ENCODE measurements at places on chromosomes 12 and 14.

DNA sequence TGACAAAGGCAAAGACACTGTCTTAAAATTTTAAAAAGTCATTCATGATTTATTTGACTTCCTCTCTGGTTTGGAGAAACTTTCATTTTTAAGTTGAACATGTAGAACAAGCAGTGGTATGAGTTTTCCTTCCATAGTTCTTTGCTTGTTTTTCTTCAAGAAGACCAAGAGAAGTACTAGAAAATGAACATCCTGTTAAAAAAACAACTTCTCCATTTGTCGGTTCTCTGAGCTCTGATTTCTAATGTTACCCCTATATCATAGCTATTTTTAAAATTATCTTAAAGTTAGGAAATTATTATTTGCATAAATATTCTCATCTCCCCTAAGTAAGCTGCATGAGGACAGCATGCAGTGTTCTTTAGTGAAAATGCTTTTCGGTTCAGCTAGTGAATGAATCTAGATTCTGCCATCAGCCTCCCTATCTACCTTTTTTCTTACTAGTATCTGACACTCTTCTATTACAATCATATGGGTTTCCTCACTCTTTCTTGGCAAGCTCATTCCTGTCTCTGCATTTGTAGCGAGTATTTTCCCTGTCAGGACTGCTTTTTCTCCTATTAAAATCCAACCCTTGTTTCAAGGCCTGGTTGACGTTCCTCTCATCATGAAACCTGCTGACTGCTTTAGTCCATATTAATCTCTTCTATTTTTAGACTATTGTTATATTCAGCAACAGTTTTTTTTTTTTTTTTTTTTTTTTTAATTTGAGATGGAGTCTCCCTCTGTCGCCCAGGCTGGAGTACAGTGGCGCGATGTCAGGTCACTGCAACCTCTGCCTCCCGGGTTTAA, 15.8 kb downstream of the DIP2B start:
- no peak for DNase-seq

DNA sequence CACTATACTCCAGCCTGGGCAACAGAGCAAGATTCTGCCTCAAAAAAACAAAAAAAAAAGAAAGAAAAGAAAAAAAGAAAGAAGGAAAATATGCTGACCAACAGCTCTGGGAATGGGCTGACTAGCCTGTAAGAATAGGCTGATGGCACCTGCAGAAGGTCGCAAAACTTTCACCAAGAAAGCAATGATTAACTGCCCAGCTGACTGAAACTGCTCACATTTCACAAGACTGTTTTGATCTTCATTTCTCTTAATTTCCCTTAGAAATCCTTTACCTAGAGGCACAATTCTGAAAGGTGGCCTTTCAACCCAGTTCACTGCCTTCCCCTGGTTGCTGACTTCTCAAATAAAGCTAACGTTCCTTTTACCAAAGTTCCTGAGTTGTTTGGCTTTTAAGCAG, 12.4 kb downstream of the BEST3 start:
- DNase-seq = no peak

- peak; percentile 69 for DNase-seq
Observed at GRCh38 chr14:103292426-103293374, 41.3 kb upstream of the EIF5 start.

GRCh38 chr12:130796985-130797686, 41.9 kb downstream of the STX2 start:
- DNase-seq = peak; percentile 30

DNA sequence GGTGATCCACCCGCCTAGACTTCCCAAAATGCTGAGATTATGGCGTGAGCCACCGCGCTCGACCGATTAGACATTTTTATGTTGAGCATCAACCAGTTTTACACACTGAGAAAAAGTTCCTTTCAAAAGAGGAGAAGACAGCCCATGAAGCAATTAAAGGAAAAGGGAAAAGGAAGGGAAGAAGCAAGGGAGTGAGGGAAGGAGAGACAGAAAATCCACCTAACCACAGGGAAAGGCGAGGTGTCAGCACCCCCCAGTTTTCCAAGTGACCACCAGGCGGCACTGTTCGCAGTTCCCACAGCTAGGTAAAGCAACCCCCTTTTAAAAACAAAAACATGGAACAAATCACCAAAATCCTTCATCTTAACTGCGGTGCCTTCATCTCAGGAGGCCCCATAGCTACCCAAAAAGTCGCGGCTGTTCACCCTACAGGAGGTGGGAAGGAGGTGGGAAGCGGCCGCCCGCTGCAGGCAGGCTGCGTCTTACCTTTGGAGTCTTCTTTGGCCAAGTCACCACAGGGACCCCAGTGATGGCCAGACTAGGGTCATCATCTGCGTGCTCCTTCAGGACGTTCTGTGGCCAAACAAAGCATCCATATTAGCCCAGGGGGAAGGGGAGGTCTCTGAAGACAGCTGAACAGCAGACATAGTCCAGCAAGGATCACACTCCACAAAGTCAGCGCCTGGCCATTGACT, 86.6 kb downstream of the KDM2B start:
- DNase-seq = peak; percentile 63

DNA sequence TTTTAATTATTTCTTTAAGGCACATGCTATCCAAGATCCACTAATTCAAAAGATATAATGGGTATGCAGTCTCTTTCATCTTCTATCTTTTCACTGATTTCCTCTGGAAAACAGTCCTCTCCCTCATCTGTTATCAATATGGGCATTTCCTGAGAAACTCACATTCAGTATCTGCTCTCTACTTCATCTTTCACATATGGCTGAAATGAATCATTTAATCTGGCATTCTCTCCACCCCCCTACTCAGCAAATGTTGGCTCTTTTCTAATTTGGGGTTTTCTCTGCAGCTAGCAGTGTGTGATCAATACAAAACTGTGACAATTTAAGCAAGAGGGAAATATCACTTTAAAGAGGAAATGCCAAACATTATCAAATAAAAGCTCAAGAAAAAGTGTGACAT, 157.1 kb upstream of the TMTC1 start:
- DNase-seq = no peak

DNA sequence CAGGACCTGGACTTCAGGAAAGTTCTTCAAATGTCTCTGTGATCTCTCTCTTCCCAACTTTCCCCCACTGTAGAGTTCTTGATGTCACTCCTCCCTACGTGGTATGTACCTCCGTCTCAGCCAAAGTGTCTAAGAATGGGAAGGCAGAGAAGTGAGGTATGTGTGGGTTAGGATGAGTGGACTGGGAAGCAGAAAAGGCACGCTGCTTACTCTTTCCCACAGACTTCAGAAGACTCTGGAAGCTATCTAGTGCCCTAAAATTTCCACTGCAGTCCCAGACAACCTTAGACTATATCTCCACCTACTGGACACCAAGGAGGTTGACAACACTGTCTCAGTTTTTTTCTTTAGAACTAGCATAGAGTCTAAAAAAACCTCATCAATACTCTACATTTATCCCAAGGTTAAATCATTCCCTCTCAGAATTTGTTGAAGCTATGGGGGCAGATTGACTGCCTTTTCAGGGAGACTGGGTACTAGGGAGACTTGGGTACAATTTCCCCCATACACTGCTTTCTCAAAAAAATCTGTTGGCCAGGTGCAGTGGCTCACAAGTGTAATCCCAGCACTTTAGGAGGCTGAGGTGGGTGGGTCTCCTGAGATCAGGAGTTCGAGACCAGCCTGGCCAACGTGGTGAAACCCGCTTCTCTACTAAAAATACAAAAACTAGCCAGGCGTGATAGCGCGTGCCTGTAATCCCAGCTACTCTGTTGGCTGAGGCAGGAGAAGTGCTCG, 20.6 kb upstream of the ITGA5 start:
- DNase-seq = no peak

- no peak for DNase-seq
Observed at GRCh38 chr12:23303220-23303619, 646.2 kb downstream of the SOX5 start.

DNA sequence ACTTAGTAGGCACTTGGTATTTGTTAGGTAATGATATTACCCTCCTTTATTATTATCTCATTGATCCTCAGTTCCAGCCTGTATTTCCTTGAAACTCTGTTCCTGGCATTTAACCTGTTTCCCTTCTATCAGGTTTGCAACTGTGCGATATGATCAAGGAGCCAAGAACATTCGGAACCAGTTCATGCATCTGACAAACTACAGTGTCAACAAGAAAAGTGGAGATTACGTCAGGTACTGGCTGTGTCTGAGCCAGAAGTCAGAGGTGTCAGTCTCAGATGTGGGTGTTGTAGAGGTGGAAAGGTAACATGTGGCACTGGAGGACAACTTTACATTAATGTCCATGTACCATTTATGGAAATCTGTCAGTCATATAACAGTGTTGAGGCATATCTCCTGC, 56.7 kb downstream of the TTLL5 start:
- no peak for DNase-seq

GRCh38 chr12:34394211-34395055, 372.1 kb downstream of the ALG10 start:
- DNase-seq = no peak

DNA sequence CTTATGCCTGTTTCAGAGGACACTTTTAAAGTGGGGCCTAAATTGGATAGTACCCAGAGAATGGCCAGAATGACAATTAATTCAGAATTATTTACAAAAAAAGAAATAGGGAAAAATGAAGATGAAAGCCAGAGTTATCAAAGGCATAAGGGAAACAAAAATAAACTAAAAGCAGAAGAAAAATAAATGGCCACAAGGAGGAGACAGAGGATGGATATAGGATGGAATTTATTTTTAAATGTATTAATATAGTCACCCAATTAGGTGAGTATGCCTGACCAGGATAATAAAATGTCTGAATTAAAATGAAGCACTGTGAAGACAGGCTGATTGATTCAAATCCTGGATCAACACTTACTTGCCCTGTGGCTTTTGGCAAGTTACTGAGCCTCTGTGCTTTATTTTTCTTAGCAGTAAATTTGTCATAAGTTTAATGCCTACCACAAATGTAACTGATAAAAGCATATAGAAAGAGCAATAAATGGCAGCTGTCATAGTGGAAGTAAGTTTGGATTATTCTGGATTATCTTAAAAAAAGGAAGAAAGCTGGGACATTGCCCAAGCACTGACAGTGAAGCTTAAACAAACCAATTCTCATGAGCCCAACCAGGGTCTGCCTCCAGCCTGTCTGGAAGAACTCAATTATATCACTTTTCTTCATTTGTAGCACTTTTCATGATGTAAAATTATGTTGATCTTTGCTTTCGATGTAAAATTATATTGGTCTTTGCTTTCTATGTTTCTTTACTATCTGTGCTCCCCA, 3.5 kb downstream of the CLEC9A start:
- no peak for DNase-seq

DNA sequence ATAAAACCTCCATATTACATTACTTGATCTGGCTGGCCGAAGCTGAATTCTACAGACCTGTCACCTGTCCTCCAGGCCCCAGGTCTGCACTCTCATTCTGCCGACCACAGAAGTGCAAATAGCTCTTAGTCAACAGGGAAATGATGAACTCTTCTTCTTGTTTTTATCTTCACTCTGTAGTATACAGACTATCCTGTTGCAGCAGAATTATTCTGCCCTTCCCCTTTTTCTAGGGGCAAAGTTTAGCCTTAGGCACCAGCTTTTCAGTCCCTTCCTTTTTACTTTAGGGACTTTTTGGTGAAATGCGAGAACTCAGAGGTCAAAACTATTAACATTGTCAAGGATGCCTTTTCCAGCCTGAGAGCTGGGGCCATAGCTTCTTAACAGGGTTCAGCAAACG, 229.6 kb upstream of the EGLN3 start:
- no peak for DNase-seq

DNA sequence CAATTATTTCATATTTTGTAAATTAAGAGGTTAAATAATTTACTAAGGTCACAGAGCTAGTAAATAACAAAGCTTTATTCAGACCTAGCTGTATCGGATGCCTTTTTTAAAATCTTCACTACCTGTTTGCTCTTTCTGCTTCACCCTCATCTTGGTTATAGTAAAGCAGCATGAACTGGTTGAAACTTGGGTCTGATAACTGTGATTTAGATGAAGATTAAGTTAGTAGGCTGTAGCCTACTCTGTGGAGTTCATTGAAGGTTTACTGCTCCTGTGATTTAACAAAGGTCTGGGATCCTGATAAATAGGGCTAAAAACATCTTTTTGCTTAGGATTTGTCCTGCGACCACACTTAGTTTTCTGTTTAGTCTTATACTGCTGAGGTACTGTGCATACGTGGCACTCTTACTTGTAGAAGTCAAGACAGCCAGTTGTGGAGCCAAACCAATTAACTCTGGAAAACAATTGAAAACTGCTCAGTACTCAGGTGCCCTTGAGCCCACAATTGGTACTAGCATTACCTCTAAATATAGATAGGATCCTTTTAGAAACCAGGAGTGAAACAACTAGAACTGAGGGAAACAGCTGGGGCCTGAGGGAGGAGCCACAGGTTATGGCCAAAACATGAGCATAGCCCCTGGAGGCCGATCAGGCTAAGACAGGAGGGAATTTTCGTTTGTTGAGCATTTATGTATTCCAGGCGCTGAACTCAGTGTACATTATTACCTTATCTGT, 2.3 kb downstream of the SPATS2 start:
- DNase-seq = no peak

DNA sequence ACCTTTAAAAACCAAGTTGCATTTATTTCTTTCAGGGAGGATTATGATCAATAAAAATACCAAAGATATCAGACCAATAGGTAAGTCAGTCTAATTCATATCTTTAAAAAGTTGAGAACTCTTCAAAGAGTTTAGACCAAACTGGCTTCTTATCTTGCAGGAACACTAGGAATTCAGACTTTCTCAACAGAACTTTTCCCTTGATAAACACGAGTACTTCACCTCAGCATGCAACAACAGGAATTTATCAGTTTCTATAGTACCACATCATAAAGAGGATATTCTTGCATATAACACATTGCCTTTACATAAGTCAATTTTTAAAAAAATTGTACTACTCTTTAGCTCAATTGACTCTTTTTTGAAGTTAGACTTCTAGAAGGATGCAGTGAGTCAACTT, 68.2 kb downstream of the DNAI7 start:
- no peak for DNase-seq

DNA sequence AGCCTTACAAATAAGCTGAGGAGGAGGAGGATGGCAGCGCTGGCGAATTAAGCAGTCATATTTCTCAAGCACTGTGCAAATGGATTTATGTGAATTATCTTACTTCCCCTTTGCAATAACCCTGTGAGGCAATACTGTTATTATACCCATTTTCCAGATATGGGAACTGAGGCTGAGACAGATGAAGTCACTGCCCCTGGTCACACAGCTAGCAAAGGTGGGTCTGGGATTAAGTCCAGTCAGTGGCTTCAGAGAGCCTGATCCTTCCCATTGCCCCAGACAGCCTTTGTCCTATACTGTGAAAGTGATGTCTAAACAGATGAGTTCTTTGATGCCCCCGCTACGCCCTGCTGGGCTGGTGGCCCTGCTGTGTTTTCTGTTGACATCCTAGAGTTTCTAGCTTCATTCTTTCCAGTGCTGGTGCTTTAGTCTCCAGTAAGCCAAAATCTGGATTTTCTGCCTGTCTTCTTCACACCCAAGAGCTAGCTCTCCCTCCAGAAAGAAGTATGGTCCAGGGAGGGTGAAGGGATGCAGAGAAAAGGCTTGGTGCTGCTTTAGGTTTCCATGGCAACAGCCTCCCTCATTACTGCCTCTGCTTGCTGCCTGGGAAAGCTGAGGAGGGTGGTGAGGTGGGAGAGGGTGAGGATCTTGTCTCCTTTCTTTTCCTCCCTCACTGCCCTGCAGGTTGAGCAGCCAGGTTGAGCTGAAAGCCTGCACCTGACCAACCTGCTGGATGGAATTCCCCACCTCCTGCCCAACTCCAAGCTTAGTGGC, 30.7 kb downstream of the TMEM63C start:
- DNase-seq = no peak

GRCh38 chr14:20792556-20792955, 10.1 kb downstream of the RNASE1 start:
- no peak for DNase-seq

Data from stimulated activated CD4-positive, alpha-beta T cell treated with anti-CD3 and anti-CD28 coated beads, Interleukin-4, amount 100 ng/mL, for 4 hours (primary cell).